ENCODE measurements at places on chromosomes 5 and 9.
A peak's percentile ranks its signal among the peaks of the same experiment; 100 is the strongest.

GRCh38 chr5:129384193-129384592 lies 75.9 kb upstream of the ADAMTS19 start:
- no peak for DNase-seq

DNA sequence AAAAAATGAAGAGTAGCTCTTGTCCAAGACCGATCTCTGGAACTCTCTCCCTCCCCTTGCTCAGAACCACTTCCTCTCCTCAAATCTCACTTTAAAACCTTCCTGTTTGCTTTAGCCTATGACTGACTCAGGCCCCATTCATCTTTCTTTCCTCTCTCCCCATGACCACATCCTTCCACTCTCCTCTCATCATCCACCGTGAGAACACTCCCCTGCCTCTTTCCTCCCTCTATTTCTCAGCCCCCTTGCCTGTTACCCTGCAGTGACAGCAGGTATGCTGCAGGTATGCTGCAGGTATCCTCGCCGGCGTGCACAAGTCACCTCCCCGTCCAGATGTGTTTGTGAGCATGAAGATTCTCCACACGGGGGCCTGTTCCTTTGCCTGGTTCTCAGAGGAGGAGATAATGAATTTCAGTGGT lies 505.3 kb downstream of the CCDC171 start:
- no peak for DNase-seq

DNA sequence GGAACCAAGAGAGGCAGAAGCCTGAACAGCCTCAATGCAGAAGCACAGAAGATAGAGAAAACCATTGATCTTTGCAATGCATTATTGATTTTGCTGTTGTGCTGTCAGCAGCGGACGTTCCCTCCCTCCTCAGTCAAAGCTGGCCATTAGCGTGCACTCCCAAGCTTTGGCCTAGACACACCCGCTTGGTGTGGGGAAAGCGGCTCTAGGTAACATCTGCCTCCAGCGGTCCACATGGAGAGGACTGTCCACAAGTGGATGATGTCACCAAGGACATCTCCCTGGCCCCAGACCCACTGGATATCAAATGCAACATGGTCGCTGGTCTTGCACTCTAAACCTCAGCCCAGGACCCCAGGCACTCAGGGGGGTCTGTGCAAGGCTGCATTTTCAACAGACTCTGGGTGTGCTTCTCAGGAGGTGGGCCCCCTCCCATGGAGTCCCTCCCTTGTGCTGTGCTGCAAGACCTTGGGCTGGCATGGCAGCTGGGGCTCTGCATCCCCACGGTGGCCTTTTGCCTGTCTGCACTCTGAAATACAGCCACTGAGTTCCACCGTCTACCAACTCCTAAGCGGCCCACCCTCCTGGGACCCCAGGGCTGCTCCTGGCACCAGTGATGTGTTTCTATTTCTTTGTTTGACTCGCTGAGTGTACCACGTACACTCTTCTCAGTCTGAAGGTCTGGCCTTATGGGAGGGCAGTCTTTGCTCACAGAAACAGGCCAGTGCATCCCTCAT lies 1.9 kb downstream of the SEMA4D start:
- no peak for DNase-seq

DNA sequence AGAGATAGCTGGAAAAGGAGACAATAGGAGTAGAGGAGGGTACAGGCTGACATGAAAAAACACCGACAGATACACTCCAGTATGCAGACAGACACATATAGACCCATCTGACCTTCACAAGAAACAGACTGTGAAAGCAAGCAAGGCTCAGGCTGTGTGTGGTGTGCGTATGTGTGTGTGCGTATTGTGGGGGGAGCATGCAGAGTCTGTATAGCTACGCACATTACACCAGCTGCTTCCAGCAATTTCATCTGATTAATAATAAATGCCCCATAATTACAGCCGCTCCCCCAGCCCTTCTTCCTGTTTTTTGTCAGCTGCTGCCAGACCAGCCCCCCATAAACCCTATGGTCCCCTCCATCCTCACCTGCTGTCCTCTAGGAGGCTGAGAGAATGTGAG lies 6.7 kb downstream of the CNTFR start:
- DNase-seq, result no peak

GRCh38 chr5:82760856-82761255 lies 316.3 kb downstream of the TMEM167A start:
- no peak for DNase-seq

- no peak for DNase-seq
These were observed 68.2 kb upstream of the AGXT2 start for GRCh38 chr5:35115920-35116319.

- DNase-seq, result no peak
These were observed 222.0 kb downstream of the EBF1 start for GRCh38 chr5:158877706-158878105.

GRCh38 chr5:52800394-52801213 lies 12.9 kb downstream of the ITGA1 start:
- DNase-seq, result peak; percentile 61

DNA sequence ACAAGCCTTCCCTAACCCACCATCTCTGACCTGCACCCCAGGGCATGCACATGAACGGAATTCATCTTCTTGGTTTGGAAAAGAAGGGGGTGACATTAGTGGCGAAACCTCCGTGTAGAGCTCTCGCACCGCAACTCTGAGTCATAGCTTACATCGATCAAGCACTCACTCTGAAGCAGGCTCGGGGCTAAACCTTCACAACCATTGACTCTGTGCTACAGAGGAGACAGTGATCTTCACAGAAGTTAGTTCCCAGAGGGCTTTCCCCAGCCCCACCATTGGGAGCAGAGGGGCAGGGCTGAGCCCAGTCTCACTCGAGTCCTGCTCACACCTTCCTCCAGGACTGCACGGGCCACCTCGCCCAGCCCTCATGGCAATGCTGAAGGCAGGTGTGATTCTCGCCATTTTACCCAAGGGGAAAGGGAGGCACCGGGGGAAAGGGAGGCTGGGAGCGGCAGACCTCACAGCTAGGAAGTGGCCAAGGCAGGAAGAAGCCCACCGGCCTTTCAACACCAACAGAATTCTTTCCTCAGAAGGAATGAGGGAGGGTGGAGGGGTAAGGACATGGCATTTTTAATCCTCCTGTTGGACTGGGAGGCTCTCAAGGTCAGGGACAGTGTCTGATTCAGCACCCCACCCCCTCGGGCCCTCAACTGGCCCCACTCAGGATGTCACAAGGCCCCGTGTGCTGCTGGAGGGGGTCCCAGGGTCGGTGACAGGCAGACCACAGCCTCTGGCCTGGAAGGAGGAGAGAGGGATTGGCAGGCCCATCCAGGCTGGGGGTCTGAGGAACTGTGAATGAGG lies 25.9 kb upstream of the IL17B start:
- DNase-seq, result no peak

GRCh38 chr5:174459832-174460448 lies 264.4 kb upstream of the MSX2 start:
- DNase-seq, result no peak

GRCh38 chr5:118551031-118551430 lies 437.3 kb downstream of the DTWD2 start:
- no peak for DNase-seq

DNA sequence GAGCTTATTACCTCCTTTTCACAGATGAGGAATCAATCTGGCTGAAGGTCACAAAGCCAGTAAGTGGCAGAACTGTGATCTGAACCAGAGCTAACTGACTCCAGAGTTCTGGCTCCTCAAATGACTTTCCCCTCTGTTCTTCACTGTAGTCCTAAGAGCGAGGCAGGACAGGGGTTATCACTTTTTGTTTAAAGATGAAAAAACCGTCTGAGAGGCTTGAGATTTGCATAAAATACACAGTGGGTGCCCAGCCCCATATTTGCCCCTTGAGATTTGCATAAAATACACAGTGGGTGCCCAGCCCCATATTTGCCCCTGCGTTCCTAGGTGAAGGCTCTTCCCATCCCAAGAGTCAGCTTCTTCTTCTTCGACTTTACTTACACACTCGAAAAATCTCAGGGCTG lies 667 bp downstream of the FBXO10 start:
- no peak for DNase-seq

DNA sequence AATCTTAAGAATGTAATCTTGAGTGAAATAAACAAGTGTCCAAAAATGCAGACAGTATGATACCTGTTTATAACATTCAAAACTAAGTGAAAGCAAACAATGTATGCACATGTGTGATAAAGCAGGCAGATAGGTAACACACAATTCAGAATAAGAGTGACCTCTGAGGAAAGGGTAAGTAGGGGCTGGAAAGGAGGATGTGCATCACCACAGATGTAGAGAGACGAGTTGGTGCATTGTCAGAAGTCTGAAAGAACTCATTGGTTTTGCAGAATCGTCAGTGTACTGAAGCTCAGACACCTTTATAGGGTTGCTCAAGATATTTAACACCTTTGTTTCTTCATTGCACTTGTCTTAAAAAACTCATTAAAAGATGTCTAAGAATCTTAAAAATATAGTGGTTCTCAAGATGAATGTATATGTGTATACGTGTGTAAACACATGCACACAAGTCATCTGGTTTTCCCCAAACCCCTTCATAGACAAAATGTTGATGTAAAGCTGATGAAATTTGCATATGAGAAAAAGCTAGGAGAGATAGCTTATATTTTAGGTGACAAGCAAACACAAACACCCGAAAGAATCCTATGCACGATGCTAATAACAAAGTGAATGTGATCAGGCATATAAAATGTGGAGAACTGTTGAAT lies 197.6 kb upstream of the MEF2C start:
- no peak for DNase-seq

DNA sequence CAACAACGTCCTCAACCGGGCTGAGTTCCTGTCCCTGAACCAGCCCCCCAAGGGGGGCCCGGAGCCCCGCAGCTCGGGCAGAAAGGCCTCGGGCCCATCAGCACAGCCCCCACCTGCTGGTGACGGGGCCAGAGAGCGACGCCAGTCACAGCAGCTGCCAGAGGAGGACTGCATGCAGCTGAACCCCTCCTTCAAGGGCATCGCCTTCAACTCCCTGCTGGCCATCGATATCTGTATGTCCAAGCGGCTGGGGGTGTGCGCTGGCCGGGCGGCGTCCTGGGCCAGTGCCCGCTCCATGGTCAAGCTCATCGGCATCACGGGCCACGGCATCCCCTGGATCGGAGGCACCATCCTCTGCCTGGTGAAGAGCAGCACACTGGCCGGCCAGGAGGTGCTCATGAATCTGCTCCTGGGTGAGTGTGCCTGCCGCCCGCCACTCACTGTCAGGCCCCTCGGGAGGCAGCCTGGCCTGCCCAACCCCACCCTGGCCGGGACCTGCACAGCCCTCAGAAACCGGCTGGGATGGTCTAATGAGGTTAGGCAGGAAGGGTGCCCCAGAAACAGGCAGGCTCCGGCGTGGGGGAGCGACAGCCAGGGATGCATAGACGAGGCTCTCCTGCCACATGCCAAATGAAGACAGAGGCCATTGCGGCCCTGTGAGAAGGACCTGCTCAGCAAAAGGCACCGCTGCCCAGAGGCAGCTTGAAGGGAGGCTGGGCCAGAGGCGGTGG lies 678 bp downstream of the PLPP7 start:
- DNase-seq, result no peak

- no peak for DNase-seq
These were observed 8.3 kb upstream of the SLC25A48 start for GRCh38 chr5:135826221-135826525.

- no peak for DNase-seq
These were observed 73.5 kb downstream of the LNPEP start for GRCh38 chr5:97009212-97009898.

DNA sequence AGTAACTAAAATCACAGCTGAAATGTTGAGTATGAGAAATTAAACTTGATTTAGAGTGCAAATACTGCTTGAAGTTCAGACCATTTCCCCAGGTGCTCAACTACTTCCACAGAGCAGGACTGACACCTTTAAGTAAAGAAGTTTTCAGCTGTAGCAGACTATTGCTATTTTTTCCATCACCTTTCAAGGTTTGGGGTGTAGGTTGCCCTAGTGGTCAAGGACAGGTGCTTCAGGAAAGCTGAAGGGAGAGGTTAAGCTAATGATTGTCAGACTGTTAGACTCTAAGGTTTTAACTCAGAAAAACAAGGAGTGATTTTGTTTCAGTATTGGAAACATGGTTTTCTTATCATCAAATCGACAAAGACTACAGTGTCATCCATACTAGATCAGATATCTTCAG lies 162.1 kb downstream of the CCDC192 start:
- no peak for DNase-seq

DNA sequence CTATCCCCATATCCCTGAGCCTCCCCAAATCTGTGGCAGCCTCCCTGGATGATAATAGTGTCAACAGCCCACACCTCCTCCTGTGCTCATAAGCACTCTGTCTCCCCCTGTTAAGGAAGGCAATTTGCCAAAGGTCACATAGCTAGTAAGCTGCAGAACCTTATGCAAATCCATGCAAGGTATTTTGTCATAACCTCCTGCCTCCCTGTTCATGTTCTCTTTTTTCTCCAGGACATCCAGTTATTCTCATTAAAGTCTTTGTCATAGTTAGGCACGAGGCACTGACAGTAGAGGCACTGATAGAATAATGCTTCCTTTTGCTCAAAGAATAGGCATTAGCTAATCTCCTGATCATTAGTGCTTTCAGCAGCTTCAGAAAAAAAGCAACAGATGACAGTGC lies 10.2 kb upstream of the AUH start:
- DNase-seq, result no peak

GRCh38 chr9:91214867-91215266 lies 146.9 kb downstream of the AUH start:
- no peak for DNase-seq

- DNase-seq, result no peak
These were observed 108.6 kb downstream of the FBXO38 start for GRCh38 chr5:148492351-148492750.

DNA sequence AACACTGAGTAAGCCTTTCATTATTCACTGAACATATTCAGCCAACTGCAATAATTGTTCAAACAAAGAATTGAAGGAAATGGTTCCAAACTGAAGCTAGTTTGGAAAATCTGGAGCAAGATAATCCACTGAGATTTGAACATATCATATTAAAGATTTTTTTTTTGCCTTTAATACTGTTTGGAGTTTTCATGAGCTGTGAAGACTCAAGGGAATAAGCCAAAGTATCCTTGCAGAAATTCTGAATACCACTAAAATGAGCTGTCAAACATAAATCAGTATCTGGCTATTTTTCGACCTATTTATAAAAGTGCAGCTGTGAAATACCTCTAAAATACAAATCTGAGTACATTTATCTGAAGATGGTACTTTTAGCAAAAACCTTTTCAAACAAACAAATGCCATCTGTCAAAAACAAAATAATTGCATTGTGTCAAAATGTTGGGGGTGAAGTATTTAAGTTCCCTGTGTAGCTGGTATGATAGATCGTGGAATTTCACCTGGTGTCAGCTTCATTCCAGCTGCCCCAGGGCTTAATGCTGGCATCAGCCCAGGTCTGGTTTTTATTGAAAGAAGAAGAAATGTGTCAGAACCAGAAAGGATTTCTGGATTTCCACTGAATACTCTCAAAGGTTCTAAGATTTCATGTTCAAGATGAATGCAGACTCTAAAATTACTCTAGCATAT lies 149.0 kb upstream of the GRAMD2B start:
- DNase-seq, result no peak

- DNase-seq, result peak; percentile 42
These were observed 1.5 kb downstream of the RORB start for GRCh38 chr9:74498621-74499095.

GRCh38 chr5:75856056-75856455 lies 138.8 kb upstream of the POC5 start:
- DNase-seq, result no peak

Measured in nephron progenitor cell (in vitro differentiated cells).